ENCODE measurements at places on chromosomes 2 and 18. TPM values are rescaled to one million over a fixed set of nuclear protein-coding genes. Genes with fewer than 3 reads are reported as not detected.

TM4SF20 gene
- total RNA-seq, result not detected

PROC gene
- total RNA-seq, result 0.12 TPM

KCNE4 gene
- not detected for total RNA-seq

EEF1B2 gene
- 761 TPM for total RNA-seq

SOCS6 gene
- 3.3 TPM for total RNA-seq

ANKRD53 gene
- not detected for total RNA-seq

M1AP gene
- total RNA-seq, result not detected
